Neuronal stem cell (in vitro differentiated cells): ENCODE measurements at places on chromosomes 3 and 15.
A peak's percentile ranks its signal among the peaks of the same experiment; 100 is the strongest.

- no peak for DNase-seq
Observed at GRCh38 chr3:151372063-151372820, 12.3 kb downstream of the P2RY12 start.

DNA sequence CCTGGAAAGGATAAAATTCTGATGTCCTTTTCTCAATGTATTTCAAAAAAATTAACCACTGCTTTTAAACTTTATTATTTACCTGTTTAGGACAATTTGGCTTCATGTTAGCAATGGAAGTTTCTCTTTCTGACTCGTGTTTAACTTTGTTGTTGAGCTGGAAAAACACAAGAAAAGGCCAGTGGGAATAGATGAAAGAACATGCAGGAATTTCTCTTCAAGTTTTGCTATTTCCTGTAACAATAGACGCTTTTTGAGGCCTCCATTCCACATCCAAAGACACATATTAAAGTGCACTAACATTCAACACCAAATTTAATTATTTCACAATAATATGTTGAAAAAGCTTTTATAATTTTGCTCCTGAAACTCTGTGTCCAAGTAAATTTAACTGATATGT, 9.7 kb downstream of the RBMS3 start:
- DNase-seq, result no peak

GRCh38 chr3:66099541-66100065, 60.9 kb upstream of the MAGI1 start:
- no peak for DNase-seq

GRCh38 chr3:129974833-129975704, 549 bp downstream of the TRH start:
- DNase-seq, result no peak

DNA sequence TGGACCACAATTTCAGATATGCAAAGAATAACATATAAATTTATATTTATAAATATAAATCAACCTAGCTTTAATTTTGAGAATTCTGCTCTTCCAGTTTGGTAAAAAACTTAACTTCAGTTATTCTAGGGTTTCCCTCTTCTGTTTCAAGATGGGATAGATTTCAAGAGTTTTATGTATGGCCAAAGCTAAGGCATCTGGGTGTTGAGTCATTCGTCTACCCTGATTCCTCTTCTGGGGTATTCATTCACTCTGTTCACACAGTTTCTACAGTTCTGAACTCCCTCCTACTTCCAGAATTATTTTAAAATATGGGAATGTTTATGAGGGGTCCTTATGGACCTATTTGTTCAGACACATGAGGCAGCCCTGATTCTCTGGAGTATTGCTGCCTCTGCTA, 4.2 kb upstream of the FGF7 start:
- DNase-seq, result no peak

DNA sequence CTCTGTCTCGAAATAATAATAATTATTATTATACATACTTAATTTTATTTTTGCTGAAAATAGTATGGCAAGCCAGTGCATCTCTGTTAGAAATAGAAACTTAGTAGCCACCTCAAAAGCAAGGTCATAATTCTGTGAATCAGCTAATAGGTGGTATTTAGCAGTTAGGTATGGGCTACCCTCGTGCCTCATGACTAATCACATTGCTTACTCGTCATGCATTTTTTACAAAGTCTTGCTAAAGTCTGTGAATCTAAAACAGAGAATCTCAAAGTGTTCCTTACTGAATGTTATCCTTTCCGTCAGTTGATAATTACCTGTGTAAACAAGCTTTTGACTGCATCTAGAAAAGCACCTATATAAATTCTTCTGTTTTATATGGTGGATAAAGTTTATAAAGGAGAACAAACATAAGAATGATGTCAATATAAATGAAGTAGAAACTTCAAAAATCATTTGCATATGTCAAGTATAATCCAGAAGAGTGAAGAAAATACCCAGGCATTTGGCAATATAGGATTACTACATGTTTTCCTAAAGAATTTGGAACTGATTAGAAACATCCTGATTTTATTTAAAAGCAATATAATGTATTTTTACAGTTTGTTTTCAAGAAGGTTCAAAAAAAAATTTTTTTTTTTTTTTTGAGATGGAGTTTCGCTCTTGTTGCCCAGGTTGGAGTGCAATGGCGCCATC, 6.2 kb downstream of the PPARG start:
- DNase-seq, result no peak

DNA sequence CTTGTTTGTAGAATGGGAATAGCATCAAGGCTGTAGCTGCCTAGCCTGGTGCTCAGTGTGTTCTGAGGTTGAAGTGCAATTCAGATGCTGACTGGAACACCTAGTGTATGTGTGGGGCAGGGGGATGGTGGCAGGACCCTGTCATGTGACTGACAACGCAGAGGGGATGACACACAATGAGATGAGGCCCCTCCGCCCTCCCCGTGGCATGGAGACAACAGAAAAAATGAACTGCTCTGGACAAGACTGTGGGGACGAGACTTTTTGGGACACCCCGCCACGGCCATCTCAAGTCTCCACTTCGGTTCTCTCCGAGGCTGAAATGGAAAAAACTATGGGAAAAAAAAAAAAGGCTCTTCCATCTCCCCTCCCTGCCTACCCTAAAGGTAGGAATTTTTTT, 10.4 kb upstream of the SEC13 start:
- DNase-seq, result no peak

- no peak for DNase-seq
Observed at GRCh38 chr15:76840830-76841460, 64.2 kb downstream of the SCAPER start.

- DNase-seq, result no peak
Observed at GRCh38 chr15:84991014-84991712, 9.5 kb downstream of the PDE8A start.

DNA sequence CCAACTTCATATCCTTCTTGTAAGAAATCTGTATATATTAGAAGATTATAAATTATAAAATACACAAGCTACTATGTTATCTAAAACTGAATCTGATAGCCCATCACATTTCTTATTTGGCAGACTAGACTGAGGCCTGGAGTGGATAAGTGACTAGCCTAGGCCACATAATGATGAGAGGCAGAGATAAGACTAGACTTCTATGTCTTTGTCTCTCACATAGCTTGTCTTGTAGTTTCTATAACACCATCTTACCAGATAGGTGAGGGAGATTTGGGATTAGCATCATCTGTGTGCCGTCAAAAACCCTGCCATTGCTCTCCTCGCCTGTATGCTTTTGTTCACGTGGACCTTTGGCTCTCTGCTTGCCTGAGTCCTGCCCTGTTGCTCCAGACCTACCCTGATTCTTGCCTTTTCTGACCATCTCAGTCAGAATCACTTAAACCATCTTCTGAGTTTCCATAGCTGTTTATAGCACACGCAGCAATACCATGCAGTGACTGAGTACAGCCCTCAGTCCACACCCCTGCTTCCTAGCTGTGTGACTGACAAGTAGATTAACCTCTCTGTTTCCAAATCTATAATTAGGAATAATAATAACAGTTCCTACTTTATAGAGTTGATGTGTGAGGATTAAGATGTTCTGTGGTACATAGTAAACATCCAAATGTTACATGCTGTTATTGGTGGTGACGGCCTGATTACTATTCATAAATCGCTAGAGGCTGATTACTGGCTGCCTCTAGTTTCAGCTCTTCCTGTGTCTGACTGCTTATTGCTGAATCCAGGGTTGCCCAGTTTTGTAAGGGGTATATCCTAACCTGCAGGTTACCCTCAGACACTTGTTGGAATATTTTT, 49.7 kb downstream of the PDE8A start:
- no peak for DNase-seq

GRCh38 chr3:65398953-65399352, 639.8 kb downstream of the MAGI1 start:
- no peak for DNase-seq

DNA sequence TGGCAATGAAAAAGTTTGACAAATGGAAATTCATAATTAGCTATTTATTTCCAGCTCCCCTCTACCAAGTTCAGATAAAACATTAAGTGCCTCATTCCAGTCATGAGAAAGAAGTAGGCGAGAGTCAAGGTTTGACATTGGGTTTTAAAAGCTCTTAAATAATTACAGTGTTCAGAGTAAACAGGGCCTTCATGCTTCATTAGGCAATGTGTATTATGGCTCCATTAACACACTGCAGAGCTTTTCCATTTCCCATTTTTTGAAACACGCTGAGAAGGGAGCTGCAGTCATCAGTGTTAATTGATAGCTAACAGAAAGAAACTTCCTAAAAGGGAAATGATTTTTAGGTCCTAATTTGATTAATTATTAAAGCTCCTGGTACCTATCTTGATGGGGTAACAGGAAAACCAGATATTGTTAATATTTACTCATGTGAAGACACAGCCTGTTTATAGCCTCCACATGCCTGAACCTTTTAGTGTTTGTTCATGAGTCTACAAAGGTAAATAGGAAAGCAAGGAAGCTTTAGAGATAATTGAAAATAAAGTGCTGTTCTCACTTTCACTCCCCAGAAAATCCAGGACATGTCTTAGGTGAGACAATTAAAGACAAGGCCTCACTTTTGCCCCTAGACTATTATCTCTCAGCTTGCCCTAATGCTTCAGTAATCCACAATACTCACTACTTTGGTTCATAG, 28.7 kb downstream of the SST start:
- no peak for DNase-seq

- DNase-seq, result no peak
Observed at GRCh38 chr3:4596612-4597011, 103.5 kb downstream of the ITPR1 start.

DNA sequence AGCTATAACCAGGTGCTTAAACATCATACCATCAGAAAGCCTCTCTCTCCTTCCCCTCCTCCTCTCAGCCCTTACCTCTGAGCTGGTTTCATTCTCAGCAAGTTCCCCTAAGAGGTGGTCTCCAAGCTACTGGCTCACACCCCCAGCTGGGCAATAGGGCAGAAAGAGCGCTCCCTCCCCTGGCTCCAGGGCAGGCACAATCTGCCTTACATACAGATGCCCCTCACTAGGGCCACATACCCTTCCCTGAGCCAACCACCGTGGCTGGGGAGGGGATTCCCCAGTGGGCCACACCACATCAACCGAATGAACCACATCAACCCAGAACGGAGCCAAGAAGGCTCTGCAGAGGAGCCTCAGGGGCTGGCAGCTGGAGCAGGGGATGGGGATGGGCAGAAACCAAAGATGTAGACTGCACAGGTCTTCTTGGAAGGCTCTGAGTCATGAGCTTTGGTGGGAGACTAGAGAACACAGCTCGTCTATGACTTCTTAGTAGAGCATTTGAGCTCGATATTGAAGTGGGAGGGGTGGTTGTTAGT, 4.6 kb upstream of the FBLN2 start:
- DNase-seq, result no peak

DNA sequence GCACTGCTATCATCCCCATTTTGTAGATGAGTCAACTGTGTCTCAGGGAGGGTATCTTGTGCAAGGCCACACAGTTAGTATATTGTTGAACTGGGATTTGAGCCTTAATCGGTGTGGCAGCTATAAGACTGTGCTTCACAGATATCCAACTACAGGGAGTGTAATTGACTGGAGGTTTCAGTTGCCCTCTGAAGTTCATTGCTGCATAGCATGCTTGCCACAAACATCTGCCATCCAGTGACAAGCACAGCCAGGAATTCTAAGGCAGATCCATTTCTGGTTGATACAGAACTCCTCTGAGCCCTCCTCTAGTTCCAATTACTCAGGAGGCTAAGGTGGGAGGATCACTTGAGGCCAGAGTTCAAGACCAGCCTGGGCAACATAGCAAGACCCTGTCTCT, 16.4 kb downstream of the FSD2 start:
- DNase-seq, result no peak

DNA sequence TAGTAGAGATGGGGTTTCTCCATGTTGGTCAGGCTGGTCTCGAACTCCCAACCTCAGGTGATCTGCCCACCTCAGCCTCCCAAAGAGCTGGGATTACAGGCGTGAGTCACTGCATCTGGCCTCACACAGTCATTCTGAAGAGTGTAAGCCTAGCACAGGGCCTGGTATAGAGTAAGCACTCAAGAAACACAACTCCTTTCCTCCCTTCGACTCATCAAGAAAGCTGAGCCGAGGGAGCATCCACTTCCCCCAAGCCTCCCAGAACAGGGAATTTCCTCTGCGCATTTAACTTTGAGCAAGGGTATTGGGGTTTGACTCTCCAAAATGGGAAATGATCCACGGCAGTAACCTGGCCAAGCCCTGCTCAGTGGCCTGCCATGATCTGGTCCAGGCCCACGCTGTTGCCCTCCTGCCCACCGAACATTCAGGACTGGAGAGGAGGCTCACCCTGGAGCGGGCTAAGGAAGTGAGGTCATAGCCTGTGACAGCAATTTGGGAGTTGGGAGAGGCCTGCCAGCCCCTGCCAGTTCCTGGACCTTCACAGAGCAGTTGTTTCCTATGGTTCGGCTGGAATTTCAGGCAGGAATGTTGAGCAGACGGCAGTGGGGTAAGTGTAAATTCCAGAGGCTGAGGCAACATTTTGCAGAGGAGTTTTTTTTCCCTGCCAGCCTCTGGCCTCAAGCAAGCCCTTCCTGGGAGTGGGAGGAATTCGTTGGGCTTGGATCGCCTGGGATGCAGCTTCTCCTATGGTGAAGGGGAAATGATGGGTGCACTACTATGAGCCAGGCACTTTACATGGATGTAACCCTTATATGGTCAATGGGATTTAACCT, 21.2 kb upstream of the SMAD3 start:
- no peak for DNase-seq

- DNase-seq, result no peak
Observed at GRCh38 chr3:79506751-79507150, 261.0 kb downstream of the ROBO1 start.

GRCh38 chr3:136186344-136186743, 9.8 kb downstream of the MSL2 start:
- no peak for DNase-seq

DNA sequence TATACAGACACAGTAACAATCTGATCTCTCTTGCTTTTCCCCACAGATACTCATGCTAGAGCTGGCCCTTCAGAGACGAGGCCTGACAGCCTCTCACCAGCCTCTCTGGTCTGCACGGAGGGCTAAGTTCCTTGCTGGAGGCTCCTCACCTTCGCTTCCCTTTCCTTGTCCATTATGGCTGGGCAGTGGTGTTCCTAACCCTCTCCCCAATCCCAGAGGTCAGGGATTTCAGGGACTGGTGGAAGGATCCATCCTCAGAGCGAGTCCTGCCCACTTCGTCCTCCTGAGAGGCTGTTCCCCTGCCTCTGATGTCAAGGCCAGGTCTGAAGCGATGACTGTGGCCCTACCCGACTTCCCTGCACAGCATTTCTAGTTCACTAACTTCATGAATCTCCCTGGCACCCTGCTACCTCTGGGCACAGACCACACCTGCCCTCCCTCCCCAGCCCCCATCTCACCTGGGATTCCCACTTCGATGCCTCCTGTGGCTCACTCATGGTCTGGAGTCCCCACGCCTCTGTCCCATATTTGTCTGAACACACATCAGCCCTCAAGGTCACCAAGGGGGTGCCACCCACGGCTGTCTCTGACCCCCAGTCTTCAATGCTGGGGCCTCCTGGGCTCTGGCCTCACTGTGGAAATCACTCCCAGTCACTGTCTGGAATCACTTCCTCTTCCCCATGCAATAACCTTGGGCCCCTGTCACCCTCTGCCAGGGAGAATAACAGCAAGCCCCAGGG, 124.9 kb upstream of the PRR20G start:
- DNase-seq, result no peak

GRCh38 chr15:66231394-66232266, 21.9 kb downstream of the MEGF11 start:
- DNase-seq, result peak; percentile 37
